ENCODE measurements at places on chromosomes 2 and 18.

DNA sequence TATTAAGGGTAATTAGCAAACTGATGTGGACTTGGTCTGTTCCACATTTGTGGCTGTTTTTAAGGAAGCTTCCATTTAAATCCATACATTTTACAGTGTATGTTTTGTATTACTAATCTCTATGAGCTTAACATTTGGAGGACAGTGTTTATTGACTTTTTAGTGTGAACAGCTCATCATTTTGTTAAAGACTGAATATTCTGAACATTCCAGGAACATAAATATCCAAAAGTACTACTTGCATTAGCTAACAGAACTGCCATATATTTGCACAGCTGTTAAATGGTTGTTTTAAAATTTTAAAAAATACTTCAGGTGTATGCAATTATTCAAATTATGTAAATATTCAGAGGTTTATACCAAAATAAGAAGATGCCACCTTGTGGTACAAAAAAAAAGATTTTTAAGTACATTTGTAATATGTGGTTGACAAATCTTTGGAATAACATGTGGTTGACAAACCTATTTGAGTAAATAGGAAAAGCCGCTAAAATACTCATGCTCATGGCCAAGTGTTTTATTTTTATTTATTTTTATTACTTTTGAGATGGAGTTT, 439.7 kb upstream of the FANCL start:
- no peak for DNase-seq

GRCh38 chr2:234966340-234966739, 14.5 kb downstream of the SH3BP4 start:
- no peak for DNase-seq

- no peak for DNase-seq
Observed at GRCh38 chr2:121321476-121321875, 36.5 kb upstream of the TFCP2L1 start.

DNA sequence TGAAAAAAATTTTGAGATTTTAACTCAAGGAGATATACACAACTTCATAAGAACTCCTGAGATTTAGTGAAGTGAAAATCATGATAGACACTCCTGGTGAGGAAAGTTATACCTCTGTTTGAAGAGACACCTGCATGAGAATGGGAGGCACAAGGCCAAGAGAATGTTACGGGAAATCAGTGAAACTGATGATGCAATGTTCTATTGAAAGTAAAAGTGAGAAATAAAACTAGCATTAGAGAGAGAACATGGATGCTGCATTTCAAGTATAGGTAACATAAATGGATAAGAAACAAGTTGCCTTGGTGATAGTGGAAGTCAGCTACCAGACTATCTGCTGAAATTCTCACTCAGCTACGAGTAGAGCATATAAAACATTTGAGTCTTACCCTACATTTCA, 562.1 kb upstream of the FANCL start:
- DNase-seq = no peak

DNA sequence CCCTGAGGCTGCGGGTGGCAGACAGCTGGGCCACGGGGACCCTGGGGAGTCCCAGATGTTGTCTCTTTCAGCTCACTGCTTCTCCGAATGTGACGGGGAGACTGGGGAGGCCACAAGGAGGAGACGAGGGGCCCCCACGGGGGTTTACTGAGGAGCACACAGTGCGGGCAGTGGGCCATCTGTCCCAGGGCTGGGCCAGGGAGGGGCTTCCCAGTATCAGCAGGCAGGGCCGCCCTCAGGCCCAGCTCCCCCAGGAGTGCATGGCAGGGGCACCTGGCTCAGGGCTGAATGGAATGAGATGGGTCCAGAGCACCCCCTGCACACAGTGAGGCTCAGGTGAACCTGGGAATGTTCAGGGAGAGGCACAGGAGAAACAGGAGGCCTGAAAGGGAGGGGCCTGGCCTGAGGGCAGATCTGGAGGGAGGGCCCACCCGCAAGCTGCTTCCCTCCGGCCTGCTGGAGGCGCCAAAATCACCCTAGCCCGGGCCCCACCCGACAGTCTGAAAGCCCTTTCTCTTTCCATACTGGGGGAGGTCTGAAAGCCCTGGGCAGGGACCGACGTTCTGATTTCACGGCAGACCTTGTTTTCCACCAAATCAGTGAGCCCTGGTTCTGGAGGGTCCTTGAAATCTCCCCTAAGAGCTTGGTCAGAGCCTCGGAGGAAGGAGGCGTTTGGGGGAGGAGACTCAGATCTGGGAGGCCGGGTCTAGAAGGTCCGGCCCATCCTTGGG, 35.5 kb upstream of the PTMA start:
- DNase-seq = no peak

DNA sequence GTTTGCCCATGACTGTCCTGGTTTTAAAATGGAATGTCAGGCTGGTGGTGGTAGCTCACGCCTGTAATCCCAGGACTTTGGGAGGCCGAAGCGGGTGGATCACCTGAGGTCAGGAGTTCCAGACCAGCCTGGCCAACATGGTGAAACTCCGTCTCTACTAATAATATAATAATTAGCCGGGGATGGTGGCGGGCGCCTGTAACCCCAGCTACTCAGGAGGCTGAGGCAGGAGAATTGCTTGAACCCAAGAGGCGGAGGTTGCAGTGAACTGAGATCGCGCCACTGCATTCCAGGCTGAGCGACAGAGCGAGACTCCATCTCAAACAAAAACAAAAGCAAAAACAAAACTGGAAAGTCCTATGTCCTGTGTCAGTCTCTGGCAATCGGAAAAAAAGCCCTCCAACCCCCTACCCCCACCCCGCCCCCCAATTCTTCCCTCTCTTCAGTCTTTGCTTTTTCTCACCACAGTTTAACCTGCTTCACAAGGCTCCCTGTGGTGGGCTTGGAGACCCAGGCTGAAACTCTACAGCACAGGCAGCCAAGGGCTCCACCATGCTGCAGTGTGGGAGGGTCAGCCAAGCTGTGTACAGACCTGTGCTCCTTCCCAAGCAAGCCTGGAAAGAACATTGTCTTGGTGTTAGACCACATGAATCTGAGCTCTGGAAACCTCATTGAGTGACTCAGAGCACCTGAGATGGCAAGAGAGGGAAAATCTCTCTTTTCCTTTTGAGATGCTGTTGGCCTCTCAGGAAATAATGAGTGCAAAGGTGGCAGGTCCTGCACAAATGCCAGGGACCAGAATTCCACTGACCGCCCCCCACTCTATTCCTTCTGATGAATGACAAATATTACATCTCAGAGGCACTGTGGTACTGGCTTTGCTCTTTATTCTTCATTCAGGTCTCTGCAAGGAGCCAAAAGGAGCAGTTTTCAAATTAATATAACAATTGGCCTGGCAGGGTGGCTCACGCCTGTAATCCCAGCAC, 16.7 kb downstream of the MYCN start:
- no peak for DNase-seq

GRCh38 chr2:3491716-3492474, 27.4 kb downstream of the ADI1 start:
- DNase-seq = no peak

GRCh38 chr2:160034396-160034795, 28.0 kb downstream of the PLA2R1 start:
- DNase-seq = no peak

DNA sequence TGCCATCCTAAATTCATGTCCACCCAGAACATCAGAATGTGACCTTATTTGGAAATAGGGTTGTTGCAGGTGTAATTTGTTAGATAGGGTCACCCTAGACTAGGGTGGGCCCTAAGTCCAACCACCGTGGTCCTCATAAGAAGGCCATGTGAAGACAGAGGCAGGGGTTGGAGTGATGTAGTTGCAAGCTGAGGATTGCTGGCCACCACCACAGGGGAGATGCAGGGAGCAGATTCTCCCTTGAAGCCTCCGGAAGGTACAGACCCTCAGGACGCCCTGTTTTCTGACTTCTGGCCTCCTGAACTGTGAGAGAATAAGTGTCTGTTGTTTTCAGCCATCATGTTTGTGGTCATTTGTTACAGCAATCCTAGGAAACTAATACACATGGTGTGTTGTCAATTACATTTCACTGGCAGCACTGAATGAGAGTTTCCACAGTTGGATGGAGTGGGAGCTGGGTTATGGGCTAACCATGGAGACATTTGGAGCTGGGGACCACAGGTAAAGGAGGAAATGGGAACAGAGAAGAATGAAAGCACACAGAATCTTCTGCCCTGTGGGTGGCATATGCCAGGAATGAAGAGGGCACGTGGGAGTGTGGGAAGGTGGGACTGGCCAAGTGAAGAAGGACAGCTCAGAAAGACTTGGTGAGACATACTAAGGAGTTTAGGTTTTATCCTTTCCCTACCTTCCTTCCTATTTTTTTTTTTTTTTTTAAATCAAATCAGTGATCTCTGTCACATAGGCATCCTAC, 266.0 kb downstream of the MYCN start:
- DNase-seq = no peak

DNA sequence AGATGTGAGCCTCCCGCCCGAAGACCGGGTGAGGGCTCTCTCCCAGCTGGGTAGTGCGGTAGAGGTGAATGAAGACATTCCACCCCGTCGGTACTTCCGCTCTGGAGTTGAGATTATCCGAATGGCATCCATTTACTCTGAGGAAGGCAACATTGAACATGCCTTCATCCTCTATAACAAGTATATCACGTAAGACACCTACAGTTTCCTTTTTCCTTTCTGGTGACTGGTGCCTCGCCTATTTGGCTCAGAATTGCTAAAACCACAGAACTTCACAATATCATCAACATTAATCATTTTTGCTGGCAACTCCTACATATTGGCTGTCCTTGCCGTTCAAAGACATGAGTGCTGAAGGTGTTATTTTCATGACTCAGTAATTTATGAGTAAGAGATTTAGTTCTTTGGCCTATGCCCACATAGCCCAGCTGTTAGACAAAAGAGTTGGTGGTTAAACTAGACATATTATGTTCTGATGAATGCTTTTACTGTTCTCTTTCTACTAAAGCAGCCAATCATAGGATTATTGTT, 2.2 kb downstream of the STAMBP start:
- peak; percentile 22 for DNase-seq

DNA sequence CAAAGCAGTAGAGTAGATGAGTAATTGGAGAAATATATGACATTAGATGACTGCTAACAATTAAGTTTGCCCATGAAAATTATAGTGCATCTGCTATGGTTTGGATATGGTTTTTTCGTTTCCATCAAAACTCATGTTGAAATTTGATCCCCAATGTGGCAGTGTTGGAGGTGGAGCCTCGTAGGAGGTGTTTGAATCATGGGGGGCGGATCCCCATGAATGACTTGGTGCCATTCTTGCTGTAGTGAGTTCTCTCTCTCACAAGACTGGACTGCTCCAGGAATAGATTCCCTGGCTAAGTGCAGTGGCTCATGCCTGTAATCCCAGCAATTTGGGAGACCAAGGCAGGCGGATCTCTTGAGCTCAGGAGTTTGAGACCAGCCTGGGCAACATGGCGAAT, 9.7 kb upstream of the CUL3 start:
- DNase-seq = no peak

GRCh38 chr2:46340740-46341420, 43.7 kb downstream of the EPAS1 start:
- DNase-seq = no peak

DNA sequence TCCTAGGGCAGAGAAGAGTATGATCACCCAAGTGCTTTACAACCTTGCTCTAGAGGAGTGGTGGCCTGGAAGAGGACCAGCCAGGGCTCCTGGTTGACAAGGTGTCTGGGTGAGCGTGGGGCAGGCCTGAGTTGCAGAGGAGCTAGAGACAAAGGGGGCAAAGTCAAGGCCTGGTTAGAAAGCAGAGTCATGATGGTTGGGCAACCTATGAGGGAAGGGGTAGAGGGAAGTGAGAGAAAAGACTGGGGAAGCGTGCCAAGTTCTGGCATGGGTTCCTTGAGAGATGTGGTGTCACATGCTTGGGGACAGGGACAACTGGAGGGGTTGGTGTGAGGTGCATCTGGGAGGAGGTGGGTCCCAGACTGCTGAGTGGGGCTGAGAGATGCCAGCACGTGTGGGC, 13.5 kb downstream of the ZFP36L2 start:
- DNase-seq = no peak

GRCh38 chr2:128178650-128179460, 87.9 kb downstream of the UGGT1 start:
- peak; percentile 21 for DNase-seq

DNA sequence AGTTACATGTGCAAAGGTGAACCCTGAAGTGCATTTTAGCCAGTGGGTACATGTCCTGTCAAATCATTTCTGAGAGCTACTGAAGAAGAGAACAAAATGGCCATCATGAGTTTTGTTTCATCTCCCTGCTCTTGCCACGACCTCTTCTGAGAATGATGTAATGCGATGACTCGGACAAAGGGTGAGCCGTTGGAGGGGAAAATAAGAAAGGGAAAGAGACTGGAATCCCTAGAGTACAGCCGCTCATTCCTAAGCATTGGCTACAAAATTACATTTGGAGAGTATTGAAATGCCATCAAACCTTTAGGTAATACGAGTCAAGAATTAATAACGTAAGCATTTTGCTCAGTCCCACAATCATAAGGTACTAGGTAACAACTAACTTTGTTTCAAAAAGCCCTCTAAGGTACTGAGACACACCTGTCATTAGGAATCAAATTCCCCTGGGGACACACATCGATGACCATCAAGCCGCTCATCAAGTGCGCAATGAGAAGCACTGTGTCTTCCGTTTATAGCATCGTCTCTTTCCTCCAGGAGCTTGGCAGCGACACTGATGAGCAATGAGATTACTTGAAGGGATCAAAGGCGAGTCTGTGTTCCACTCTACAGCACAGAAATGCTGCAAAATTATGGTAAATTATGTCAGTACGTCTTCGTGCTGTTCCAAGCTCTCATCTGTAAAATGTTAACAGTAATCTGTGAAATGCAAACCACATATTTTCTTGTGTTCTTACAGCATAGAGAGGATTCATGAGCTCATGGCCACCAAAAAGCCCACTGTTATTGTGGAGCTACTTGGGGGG, 97.3 kb upstream of the PIEZO2 start:
- DNase-seq = no peak

DNA sequence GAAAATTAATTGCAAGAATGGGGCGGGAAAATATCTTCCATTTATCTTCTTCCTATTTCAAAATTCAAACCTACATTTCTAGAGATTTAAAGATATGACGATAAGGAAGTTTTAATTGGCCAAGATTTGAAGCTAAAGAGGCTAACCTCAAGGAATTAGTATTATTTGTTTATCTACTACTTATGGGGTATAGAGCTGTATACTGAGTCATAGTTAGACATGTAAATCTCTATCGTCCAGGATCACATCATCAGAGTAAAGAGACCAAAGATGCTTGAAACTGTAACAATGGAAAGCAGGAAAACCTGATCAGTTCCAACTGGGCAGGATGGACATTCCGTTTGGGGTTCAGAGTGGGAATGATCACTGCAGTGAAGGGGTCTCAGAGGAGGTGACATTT, 95.2 kb upstream of the KLF7 start:
- no peak for DNase-seq

DNA sequence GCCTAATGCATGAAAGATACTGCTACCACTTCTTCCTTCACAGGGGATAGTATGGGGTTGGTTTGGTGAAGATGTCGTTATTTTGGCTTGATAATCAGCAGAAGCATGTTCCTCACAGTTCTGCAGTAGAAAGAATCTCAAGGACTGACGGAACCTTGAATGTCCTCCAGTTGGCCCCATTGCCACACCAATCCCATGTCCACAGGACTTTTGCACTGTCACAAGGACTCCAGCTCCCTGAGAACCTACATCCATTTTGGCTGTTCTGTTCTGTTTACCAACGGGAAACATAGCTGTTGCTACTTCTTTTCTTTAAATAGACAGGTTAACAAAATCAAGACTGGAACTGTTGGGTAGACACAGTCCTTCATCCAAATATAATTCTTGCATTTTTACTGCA, 270.0 kb downstream of the SLC8A1 start:
- DNase-seq = no peak

Measured in activated CD4-positive, alpha-beta T cell treated with anti-CD3 and anti-CD28 coated beads, Interleukin-2, amount 50 U/mL, for 4 hours (primary cell).